Stimulated activated CD8-positive, alpha-beta memory T cell treated with anti-CD3 and anti-CD28 coated beads, Interleukin-15, amount 100 ng/mL, for 48 hours (primary cell): ENCODE measurements at places on chromosomes 3 and 15.

GRCh38 chr3:120470870-120471269 is 20.1 kb upstream of the FSTL1 start:
- DNase-seq: no peak

- no peak for DNase-seq
Measured at GRCh38 chr3:110528305-110529121, 543.1 kb upstream of the NECTIN3 start.

- no peak for DNase-seq
Measured at GRCh38 chr15:96362011-96362754, 31.7 kb downstream of the NR2F2 start.

DNA sequence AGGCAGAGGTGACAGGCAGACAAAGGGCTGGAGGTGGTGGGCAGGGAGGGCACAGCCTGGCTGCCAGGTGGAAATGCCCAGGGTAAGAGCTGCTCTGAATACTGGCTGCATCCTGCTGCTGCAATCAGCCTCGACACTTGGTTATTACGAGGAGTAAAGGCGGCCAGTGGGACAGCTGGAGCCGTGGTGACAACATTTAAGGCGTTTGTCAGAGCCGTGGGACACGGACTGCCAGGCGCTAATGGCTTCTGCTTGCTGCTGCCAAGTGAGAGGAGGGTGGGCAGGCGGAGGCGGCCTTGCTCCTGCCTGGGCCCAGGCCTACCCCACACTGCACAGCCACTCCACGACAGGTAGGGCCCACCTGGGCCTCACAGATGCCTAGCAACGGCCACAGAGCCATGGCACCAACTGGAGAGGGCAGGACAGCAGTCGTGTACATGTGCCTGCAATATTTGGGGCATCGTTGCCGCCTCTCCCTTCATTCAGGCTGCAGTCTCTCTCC is 49.2 kb upstream of the TMEM115 start:
- DNase-seq: no peak

DNA sequence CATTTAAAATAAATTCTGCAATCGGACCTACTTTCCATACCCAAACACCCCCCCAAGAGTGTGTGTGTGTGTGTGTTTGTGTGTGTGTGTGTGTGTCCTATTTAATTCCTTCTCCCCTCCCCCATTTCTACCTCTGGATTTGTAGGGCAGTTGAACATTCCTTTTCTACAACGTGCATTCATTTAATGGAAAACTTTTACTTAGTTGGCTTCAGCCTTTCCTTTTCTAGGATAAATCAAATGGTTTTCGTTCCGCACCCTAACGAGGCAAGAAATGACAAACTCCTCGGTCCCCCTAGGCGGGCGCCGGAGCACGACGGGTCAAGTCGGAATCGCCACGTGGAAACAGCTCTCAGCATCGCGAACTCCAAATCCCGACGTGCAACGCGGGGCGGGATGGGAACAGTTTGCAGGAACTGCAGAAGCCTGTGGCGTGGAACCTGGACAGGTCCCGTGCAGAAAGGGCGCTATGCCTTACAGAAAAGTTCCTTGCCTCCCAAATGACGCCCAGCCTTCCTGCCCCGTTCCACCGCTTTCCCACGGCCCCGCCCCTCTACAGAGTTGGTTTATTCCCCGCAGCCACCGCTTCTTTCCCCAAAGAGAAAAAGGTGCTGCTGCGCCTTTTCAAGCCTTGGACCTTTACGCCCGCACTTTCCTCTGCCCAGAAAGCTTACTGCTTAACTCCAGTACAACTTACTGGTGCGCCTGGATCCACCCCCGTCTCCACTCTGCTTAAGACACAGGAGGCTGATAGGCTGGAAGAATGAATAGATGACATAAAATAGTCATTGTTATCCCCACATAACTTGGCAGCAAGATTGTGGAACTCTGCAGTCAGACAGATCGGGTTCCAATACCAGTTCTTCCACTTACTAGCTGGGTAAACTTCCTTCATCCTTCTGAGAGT is 1.1 kb upstream of the EIF2B5 start:
- DNase-seq: peak; percentile 49

DNA sequence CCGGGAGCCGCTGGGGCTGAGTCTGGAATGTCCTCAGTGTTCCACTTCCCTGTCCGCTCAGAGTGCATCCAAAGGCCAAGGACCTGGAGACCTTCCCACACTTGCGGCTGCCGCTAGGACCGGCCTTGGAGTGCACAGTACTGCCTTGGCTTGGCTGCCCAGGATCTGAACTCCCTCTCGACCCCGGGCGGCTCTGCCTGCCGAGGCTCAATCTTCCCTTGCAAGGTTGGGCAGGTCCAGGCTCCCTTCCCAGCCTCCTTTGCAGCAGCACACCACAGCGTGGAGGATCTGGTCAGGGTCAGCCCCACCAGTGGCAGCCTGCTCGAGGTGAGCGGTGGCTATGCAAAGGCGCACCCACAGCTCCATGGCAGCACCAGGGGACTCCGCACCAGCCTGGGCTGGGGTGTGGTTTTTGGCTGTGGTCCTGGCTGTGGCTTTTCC is 69.2 kb downstream of the PLXNA1 start:
- no peak for DNase-seq

- no peak for DNase-seq
Measured at GRCh38 chr15:78088773-78089080, 3.6 kb upstream of the SH2D7 start.

GRCh38 chr3:14911651-14912050 is 35.7 kb upstream of the NR2C2 start:
- no peak for DNase-seq

DNA sequence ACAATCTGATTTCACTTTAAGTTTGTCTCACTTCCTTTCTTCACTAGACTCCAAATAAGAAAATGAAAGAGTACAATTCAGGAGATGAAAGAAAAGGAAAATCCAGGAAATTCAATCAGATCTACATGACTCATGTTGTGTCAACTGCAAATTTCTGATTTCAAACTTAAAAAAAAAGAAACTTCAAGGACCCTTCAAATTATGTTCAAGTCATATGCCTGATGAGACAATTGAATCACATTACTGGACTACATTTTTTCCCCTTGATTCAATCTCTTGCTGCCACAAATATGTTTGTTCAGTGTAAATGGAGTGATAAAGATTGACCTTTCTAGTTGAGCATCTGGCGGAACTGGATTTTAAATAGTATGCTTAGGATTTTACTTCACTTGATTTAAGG is 37.4 kb downstream of the FRMD5 start:
- DNase-seq: no peak

GRCh38 chr3:52037291-52037690 is 19.1 kb downstream of the DUSP7 start:
- DNase-seq: no peak

GRCh38 chr3:195183071-195183776 is 87.7 kb downstream of the XXYLT1 start:
- no peak for DNase-seq

- DNase-seq: no peak
Measured at GRCh38 chr15:100809587-100809986, 70.0 kb upstream of the ALDH1A3 start.

DNA sequence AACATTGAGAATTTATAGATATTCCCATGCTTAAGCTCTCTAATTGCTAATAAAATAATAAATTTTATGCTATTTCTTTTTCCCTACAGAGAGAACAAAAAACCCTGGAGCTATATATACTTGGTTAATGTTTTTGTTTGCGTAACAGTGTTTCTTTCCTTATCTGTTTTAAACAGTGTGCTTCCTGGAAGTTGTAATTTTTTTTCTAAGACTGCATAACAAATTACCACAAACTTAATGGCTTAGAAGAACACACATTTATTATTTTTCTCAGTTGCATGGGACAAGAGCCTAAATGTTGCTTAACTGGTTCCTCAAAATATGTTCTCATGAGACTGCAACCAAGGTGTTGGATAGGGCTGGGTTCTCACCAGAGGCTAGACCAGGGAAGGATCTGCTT is 49.7 kb upstream of the DPH6 start:
- DNase-seq: no peak

GRCh38 chr3:172289583-172289982 is 158.7 kb downstream of the GHSR start:
- no peak for DNase-seq

DNA sequence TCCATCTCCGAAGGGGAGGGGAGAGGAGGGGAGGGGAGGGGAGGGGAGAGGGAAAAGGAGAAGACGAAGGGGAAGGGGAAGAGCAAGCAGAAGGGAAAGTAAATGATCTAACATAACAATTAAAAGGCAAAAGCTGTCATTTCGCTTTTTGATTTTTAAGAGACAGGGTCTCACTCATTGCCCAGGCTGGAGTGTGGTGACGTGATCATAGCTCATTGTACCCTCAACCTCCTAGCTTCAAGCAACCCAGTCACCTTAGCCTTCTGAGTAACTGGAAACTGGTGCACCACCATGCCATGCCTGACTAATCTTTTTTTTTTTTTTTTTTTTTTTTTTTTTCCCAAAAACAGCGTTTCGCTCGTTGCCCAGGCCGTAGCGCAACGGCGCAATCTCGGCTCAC is 22.6 kb downstream of the ADAM10 start:
- DNase-seq: no peak

DNA sequence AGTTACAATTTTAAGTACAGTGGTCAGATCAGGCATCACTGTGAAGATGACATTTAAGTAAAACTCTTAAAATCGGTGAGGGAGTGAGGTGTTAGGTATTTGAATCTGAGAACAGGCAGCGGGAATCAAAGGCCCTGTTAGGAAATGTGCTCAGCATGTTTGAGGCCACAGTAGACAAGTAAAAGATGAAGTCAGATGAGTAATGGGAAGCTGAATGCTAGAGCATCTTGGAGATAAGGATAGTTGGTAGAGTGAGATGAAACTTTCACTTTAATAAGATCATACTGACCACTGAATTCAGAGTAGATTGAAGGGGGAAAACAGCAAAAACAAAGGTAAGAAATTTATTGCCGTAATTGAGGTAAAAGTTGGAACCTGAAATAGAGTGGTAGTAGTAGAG is 61.6 kb downstream of the DCBLD2 start:
- no peak for DNase-seq

GRCh38 chr15:73709686-73710085 is 25.5 kb downstream of the CD276 start:
- DNase-seq: no peak

- no peak for DNase-seq
Measured at GRCh38 chr3:72220946-72221345, 436.0 kb upstream of the PROK2 start.

- no peak for DNase-seq
Measured at GRCh38 chr3:41872157-41872556, 89.7 kb downstream of the ULK4 start.

DNA sequence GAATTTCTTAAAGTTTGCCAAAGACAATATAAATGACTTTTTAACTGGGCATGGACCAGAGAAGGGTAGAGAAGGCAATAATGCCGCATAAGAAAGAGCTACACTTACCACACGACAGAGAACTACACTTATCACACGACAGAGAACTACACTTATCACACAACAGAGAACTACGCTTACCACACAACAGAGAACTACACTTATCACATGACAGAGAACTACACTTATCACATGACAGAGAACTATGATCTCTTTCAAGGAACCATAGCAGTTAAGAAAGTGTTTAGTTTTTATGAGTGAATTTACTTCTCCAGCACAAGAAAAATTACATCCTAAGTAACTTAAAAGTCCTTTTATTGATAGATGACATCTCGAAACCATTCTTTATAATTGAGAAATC is 32.0 kb downstream of the DCUN1D1 start:
- DNase-seq: no peak
